ENCODE measurements at places on chromosomes 6 and 20.

DNA sequence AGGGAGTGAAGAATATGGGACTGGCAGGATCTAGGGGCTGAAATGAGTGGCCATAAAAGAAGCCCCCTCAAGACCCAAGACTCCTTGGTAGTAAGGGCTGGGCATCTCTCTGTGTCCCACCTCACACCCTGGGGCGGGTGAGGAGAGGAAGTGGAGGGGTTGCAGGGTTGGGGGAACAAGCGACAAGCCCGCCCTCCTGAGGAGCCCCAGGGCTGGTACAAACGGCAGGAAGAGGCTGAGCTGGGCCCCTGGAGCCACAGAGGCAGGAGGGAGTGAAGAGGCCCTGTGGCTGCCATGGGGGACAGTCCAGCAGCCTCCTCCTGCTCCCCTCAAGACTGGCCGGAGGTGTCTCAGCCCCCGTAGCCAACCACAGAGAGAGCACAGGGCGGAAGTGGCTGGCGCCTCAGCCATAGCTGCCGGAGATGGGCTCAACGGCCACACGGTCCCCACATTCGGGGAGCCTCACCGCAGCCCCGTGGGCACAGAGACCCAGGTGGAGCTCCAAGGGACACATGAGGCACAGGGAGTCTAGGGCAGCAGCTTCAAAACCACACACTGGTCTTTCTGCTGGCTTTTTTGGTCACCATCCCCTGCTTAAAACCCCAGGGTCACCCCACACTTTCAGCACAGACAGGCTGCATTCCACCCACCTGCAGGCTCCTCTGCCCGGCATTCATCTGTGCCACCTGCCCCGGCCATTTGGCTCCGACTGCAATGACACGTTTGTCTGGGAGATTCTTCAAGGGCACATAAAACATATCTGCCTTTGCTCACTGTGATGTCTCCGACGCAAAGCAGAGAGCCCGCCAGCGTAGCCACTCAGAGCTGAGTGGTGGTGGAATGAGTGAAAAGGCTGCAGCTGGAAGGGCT is 524 bp downstream of the C20orf203 start:
- DNase-seq: no peak

- DNase-seq: peak; percentile 87
These were observed 20.0 kb upstream of the MPC1 start for GRCh38 chr6:166402582-166403277.

DNA sequence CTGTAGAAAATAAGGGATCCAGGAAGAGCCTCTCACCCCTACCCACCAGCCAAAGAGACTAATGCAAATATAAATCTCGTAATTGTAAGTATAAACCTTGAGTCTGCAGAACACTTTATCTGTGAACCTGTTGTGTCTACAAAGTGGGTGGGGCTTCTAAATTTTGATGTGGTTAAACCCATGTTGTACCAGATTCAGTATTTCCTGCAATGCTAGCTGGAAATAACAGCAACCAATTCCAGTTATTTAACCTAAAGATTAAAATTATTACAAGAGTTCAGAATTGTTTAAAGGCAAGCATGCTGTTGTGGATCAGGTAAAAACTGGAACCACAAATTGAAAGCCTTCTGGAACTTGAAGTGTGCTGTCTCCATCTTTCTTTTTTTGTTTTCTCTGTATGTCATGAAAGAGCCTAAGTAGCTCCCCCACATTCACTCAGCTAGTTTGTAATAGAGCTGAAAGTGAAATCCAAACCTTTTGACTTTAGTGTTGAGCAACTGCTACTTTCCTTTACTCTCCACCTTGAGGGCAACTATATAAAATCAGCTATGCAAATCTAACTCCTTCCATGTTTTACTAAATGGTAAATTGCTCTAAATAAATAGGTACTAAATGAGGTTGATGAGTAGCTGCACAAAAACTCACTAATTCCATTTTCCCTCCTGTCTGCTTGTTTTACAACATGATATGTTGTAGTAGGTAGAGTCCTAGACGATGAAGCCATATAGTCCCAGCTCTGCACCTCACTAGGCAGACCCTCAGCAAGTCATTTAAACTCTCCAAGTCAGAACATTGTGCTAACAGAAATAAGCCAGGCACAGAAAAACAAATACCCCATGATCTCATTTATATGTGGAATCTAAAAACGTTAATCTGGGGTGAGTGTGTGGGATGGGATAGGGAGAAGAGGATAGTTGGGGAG is 17.9 kb upstream of the THEMIS start:
- DNase-seq: no peak

DNA sequence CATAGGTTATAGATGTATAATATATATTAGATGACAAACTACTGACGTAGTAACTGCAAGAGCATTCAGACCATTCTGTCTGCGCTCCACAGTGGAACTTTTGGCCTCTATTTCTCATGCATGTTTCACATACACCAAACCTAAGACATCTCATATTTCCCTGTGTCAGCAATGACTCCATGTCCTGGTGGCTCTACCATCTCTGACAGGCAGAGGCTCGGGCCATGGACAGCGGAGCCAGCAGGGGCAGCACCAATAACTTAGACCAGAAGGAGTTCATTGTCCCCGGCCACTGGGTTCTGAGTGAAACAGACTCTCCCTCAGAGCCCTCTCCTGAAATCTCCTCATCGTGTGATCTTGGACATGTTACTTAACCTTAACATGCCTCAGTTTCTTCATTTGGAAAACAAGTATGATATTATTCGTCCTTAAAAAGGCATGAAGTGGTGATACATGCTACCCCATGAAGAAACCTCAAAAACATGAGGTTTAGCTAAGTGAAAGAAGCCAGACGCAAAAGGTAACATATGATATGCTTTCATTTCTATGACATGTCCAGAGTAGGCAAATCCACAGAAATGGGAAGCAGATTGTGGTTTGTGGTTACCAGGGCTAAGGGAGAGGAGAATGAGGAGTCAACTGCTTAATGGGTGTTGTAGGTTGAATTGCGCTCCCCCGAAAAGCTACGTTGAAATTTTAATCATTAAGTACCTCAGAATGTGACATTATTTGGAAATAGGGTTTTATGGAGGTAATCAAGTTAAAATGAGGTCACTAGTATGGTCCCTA is 564.0 kb upstream of the JARID2 start:
- no peak for DNase-seq

GRCh38 chr20:40692240-40693011 is 3.4 kb upstream of the MAFB start:
- DNase-seq: no peak

- no peak for DNase-seq
These were observed 29.5 kb downstream of the TRMT11 start for GRCh38 chr6:126015863-126016262.

GRCh38 chr6:44771647-44772415 is 384.3 kb downstream of the CDC5L start:
- no peak for DNase-seq

- DNase-seq: no peak
These were observed 625.5 kb downstream of the CDH26 start for GRCh38 chr20:60583741-60584140.

- peak; percentile 51 for DNase-seq
These were observed at the start of gene RAMACL for GRCh38 chr6:166586424-166587156. Gene RAMACL, minus strand, starts transcription at chr6:166586678. Its CDS starts 201 bp downstream, at chr6:166586477.

DNA sequence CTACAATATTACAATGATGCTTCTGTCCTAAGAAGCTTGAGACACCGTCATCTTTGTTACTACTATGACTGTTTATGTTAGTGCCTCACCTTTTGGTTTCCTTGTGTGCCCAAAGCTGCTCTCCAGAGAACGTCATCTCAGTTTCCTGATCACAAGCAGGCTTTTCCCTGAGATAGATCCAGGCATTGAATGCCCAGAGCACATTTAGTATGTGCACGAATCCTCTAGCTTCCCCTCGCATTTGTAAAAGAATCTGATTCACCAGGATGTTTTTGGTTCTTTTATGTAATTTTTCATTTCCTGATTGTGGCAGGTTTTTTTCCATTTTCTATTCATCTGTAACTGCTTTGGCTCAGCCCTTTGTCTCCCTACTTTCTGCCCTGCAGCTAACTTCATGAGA is 100.2 kb upstream of the TMEM181 start:
- no peak for DNase-seq

DNA sequence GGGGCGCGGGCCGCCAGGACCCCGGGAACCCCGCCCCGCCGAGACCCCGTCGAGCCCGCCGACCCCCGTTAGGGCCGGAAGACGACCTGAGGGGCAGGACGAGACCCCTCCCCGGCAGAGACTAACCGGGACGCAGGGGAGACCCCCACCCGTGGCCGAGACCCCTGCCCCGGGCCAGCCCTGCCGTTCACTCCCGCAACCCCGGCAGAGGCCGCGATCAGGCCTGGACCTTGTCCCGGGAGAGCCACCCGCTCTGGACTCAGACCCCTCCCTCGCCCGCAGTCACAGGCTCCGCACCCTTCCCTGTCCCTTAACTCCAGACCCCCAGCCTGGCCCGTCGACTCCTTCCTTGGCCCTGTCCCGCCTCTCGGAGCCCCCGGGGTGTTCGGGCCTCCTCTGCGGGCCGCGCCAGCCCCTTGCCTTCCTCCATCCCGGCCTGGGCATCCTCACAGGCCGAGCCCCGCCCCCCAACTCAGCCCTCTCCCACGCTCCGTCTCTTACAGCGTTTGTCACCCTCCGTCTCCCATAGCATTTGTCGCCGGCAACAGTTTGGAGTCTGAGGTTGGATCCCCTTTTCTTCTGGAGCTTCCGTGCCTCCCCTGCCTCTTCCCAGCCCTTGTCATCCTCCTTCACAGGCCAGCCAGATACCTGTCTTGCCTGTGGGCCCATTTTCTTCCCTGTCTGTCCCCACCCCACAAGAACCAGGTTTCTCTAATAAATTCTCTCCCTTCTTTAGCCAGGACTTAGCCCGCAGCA is 569 bp downstream of the TCEA2 start:
- peak; percentile 50 for DNase-seq

GRCh38 chr6:43505718-43506117 is 4.4 kb downstream of the LRRC73 start:
- DNase-seq: no peak

GRCh38 chr6:111565326-111566221 is 40.1 kb downstream of the TRAF3IP2 start:
- DNase-seq: no peak

- no peak for DNase-seq
These were observed 5.7 kb upstream of the KCNK15 start for GRCh38 chr20:44739942-44740341.

GRCh38 chr6:14235653-14236356 is 118.2 kb downstream of the CD83 start:
- DNase-seq: no peak

- no peak for DNase-seq
These were observed 92.3 kb upstream of the ELOVL5 start for GRCh38 chr6:53441035-53441493.

GRCh38 chr6:73560853-73561407 is 40.1 kb upstream of the EEF1A1 start:
- no peak for DNase-seq

- no peak for DNase-seq
These were observed 23.5 kb downstream of the DNAAF9 start for GRCh38 chr20:3383878-3384495.

- no peak for DNase-seq
These were observed 26.8 kb downstream of the DOK5 start for GRCh38 chr20:54502179-54502578.

All from BE2C (cell line).